ENCODE measurements at places on chromosomes 5 and 9.

DNA sequence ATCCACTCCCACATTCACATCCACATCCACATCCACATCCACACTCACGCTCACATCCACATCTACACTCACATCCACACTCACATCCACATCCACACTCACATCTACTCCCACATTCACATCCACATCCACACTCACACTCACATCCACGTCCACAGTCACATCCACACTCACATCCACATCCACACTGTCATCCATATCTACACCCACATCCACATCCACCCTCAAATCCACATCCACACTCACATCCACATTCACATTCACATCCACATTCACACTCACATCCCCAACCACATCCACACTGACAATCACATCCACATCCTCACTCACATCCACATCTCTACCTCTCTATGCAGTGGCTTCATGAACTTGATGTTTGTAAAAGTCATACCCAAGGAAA lies 190.5 kb downstream of the IRX1 start:
- no peak for DNase-seq

- no peak for DNase-seq
Observed at GRCh38 chr5:90248640-90249039, 160.9 kb downstream of the CETN3 start.

- DNase-seq, result no peak
Observed at GRCh38 chr5:168578538-168579487, at the start of gene PANK3. Gene PANK3 (minus strand): TSS chr5:168579368. CDS start chr5:168579283, 85 bp downstream.

DNA sequence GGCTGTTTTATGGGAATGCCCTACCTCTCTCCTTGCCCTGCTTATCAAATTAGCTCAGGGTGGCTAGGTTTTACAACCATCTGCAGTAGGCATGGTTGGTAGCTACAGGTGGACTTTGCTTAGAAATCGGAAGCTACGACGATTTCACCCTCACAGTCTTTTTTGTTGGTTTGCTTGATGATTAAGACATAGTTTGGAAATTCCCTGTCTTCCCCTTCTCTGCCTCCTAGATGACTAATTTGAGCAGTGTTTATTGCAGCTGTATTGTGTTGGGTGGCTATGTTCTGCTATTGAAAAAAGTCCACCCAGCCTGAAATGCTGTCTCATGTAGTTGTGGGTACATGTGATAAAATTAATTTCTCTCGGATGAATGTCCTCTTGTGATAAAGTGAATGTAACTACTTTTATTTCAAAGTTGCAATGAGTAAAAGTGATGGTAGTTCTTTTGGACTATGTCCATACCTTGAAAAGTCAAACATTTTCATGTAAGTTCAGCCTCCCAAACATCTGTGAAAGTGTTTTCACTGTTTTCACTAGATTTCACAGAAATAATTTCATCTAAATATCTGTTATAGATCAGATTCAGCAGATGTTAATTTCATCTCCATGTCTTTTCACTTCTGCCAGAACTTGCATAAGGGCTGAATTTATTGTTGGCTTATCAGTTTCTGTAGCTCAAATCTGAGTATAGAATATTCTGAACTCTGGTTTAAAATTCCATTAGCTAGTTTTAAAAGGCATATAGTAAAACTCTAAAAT lies 37.3 kb upstream of the FYB1 start:
- peak; percentile 57 for DNase-seq

DNA sequence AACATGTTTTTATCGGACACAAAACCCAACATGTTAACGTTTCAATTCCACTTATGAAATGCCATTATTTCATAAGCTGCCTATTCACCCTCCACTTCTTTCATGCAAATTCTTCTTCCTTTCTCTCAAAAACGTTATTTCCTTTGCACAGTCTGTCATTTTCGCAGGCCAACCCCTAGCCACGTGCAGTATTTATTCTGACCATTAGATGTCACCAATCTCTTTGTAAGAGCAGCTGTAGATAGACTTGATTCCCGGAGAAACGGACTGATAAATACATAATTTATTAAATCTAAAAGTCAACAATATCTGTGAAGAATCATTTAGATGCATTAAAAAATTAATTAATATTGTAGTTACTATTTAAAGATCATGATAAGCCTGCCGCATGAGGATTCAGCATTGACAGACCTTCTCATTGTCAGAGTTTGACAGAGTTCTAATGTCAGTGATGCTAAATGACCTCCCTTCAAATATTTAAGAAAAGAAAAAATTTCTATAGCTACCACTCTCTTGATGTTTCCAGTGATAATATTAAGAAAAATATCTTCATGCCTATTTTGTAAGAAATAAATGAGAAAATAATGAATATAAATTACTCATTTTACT lies 933.6 kb downstream of the CDH12 start:
- DNase-seq, result no peak

- DNase-seq, result no peak
Observed at GRCh38 chr5:81398741-81399140, 4.8 kb upstream of the ACOT12 start.

GRCh38 chr5:540906-541538 lies 16.8 kb upstream of the SLC9A3 start:
- DNase-seq, result no peak

DNA sequence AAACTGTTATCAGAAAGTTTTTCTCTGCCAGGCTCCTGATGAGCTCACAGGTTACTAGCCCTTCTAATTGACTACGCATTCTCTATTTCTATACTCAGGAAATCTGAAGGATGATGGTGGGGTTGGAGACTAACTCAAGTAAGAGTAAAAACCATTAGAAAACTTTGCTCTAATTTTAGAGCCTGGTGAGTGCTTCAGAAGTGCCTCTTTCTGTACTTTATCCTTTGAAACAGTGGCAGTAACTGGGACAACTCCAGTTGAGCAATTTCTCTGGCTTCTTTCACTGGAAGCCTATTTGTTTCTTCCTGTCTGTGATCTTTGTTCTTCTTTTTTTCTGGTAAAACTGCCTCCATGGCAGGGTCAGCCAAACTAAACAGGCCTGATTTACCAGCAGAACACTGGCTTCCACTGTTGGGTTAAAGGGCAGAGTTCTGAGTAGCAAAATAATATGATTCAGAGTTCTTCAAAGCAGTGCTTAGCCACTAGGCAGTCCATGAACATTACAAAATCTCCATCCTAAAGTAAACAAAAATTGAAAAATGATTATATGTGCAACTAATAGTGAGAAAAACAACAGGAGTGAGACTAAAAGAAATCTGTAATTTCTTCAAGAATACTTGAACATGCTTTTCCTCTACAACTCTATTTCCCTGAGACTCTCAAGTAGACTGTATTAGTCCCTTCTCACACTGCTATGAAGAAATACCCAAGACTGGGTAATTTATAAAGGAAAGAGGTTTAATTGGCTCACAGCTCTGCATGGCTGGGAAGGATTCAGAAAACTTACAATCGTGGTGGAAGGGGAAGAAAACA lies 79.8 kb downstream of the MROH2B start:
- DNase-seq, result no peak

DNA sequence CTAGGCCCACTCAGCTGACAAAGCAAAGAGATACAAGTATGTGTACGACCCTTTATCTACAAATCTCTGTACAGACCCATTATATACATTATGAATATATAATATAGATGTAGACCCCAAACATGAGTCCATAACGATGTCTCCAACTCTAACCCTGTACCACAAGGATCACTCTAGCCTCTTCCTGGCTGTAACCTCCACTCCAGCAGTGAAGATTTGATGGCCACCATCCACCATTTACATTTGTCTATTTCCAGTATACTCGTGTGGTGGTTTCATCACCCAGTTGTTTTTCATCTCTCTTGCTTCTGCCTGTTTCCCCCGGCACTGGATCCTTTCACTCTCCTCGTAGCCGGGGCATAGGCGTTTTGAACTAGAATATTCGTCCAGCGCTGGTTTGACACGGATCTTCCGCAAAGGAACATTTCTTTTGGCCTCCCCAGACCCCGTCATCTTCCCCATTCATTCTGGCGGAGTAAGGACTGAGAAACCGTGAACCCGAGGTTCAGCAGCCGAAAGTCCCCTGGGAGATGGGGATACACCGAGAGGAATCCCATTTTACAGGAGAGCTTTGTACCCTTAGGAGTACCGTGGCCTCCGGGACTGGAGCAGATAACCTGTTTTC lies 828 bp upstream of the TRIO start:
- no peak for DNase-seq

- no peak for DNase-seq
Observed at GRCh38 chr9:104069288-104069687, 24.8 kb upstream of the SMC2 start.

GRCh38 chr9:32723789-32724325 lies 59.5 kb upstream of the TMEM215 start:
- no peak for DNase-seq

- no peak for DNase-seq
Observed at GRCh38 chr9:125407432-125407973, 145.9 kb downstream of the GAPVD1 start.

GRCh38 chr9:21392270-21392669 lies 7.1 kb upstream of the IFNA2 start:
- DNase-seq, result peak; percentile 7

GRCh38 chr9:11275158-11275695 lies 662.4 kb upstream of the PTPRD start:
- DNase-seq, result no peak

DNA sequence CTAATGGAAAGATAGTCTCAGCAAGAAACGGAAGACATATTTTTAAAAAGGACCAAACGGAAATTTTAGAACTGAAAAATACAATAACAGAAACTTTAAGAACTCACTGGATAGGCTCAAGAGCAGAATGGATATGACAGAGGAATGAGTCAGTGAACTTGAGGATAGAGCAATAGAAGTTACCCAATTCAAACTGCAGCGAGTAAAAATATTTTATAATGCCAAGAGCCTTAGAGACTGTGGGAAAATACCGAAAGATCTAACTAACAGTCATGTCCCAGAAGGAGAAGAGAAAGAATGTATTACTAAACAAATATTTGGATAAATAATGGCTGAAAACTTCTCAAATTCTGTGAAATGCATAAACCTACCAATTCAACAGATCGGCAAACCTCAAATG lies 40.8 kb downstream of the ADAMTS2 start:
- no peak for DNase-seq

DNA sequence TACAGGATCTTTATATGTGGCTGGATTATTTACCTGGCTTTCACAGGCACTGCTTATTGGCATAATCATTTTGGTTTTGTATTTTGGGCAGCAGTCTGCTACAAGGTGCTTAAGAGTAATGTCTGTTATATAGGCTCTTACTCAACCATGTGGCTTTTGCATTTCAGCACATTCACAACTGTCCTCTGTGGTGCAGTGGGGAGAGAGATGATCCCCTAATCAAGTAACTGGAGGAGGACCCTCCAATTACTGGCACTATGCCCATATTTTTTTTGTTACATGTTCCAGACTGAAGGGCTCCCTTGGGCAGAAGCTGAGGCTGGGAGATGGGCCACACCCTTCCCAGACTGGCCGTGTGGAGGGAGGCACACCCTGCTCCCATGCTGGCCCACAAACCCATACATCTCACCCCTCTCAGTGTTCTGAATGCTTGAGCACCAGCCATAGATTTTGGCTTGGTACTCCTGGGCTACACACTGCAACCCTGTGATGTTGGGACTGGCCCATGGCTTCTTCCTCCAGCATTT lies 173.5 kb downstream of the FAM174A start:
- no peak for DNase-seq

- no peak for DNase-seq
Observed at GRCh38 chr5:67289763-67290521, 93.3 kb upstream of the CD180 start.

DNA sequence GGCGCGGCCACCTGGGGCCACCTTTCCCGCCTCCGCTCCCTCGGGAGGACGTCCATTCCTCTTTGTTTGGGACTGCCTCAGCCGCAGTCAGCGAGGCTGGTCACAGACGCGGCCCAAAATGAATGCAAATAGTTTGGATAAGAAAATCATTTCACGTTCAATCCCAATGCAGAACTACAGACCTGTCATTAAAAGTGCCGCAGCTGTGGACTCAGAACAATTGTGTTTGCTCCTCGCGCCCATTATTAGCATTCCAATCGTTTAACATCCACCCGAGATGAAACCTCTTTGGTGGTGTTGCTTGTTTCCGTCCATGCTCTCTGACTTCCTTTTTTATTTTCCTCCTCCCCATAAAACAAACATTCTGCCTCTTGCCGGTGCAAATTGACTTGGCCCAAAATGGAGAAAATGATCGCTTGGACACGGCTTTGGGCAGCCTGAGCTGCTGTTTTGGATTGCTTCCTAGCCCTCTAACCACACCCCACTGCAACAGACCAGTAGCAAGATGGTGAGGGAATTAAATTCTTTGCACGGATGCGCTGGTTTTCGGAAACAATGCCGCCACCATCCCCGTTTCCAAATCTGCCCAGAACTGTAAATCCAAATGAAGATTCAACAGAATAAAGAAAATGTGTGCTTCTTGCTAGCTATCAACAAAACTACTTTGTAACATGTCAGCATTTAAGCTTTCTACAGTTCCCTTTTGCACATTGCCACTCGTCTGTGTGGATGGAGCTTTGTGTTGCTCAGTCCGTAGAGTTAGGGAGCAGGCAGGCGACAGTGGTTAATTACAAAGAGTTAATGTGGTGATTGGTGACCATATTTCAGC lies 784 bp downstream of the NLN start:
- no peak for DNase-seq

DNA sequence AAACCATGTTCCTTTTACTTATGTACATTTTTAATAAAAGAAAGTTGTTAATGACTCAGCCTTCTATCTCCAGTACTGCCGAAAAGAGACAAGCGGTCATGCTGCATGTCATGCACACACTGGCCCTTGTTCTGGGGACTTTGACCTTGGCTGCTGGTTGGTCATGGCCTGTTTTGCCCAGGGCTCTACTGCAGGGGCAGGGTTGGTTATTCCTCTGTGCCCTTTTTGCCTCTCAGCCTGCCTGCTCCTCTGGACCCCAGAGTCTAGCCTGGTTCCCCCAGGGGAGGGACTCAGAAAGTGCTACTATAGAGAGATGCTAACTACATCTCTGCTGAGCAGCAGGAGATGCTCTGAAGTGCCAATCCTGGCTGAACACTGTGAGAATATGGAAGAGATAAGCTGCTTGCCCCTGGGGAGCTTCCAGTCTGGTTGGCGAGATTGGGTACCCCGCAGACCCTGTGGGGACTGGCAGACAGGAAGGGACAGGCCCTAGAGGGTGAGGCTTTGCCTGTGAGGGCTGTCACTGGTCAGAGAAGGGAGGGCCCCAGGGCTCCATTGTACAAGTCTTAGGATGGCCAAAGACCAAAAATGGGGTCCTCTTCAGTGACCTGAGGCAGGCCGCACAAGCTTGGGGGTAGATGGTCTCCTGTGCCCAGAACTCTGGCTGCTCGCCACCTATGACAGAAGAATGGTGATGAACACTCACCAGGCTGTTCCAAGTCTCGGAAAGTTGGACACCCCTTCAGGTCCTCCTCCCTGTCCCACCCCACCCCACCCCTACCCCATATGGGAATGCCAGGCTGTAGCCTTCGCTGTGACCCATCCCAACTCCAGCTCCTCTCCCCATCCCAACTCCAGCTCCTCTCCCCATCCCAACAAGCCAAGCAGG lies 14.3 kb downstream of the IRF1 start:
- DNase-seq, result peak; percentile 46

GRCh38 chr9:127133739-127134167 lies 11.3 kb upstream of the ANGPTL2 start:
- DNase-seq, result no peak

Data from CD4-positive, alpha-beta T cell treated with Interleukin-10 for 1 hour (primary cell).